Endodermal cell (in vitro differentiated cells): ENCODE measurements at places on chromosomes 7 and 10. TPM values are rescaled to one million over a fixed set of nuclear protein-coding genes. Genes with fewer than 3 reads are reported as not detected.

- H3K27ac ChIP-seq, result no peak overlapping the region
- peaks cover 5% of the 10 kb centered on the region for H3K4me1 ChIP-seq
- no peaks in the 10 kb centered on the region for H3K27me3 ChIP-seq
- H3K36me3 ChIP-seq, result no peaks in the 10 kb centered on the region
- DNase-seq, result no peak
Observed at GRCh38 chr7:140015471-140015970, 47.2 kb downstream of the PARP12 start.

- H3K4me1 ChIP-seq, result no peaks in the 10 kb centered on the region
- DNase-seq, result peak; percentile 90
- no peak within 1 kb of the TSS for H3K27ac ChIP-seq
- H3K36me3 ChIP-seq, result no peaks in the 10 kb centered on the region
Observed at GRCh38 chr7:31051598-31052486, at the start of gene ADCYAP1R1. ADCYAP1R1 (plus strand) TSS chr7:31052308; CDS start chr7:31063265, 10,957 bp downstream.

DNA sequence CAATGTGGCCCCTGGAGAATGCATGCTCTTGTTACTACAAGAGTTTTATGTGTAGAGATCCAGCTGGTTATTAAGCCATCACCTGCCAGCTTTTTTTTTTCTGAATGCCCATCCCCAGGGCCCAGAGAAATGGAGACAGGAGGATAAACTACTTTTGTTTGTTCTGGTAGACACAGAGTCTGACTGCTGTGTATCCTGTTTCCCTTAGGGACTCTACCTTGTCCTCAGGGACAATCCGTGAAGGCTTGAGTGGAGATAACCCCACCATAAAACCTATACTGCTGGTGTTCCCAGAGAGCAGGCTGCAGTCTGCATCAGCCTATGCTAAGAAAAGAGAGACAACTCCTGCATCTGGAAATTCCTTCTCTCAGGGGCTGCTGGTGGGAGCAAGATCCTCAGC lies at the start of gene OR2A5:
Gene OR2A5, plus strand, starts transcription at position 301 of the 400 bp plus-strand sequence. CDS start 1,454 bp downstream, outside the sequence.
- DNase-seq, result no peak
- no peak within 1 kb of the TSS for H3K27ac ChIP-seq
- no peak within 1 kb of the TSS for H3K4me3 ChIP-seq
- no peaks in the 10 kb centered on the region for H3K27me3 ChIP-seq
- H3K36me3 ChIP-seq, result no peaks in the 10 kb centered on the region

DNA sequence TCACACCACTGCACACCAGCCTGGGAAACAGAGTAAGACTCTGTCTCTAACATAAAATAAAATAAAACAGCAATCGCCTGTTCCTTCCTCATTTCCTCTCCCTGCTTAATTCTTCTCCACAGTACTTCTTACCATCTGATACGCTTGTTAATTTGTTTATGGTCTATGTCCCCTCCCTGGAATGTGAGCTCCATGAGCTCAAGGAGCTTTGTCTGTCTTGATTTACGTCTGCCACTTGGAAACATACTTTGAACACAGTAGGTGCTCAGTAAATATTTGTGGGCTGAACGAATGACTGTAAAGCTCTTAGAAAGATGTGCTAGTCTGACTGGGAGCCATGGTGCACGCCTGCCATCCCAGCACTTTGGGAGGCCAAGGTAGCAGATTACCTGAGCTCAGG lies 9.1 kb upstream of the STX1A start:
- H3K27ac ChIP-seq, result no peak overlapping the region
- H3K27me3 ChIP-seq, result no peaks in the 10 kb centered on the region
- no peaks in the 10 kb centered on the region for H3K4me1 ChIP-seq

- no peak for DNase-seq
- H3K27ac ChIP-seq, result no peak overlapping the region
- no peaks in the 10 kb centered on the region for H3K4me1 ChIP-seq
- no peaks in the 10 kb centered on the region for H3K27me3 ChIP-seq
Observed at GRCh38 chr7:42319631-42320030, 82.6 kb upstream of the GLI3 start.

DNA sequence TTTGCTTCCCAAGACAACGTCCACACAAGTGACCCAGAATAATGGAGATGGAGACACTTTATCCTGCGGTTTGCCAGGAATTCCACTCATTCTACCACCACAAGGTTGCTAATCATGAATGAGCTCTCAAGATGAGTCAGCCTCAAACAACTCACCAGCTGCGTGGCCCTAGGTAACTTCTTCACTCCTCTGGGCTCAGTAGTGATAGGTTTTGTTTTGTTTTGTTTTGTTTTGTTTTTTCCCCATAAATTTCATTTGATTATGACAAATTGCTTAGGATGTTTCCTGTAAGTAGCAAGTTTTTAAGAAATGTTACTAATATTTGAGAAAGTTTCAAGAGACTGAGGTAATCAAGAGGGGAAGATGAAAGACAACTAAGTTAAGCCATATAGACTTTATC lies 286.8 kb downstream of the PARD3 start:
- no peaks in the 10 kb centered on the region for H3K27me3 ChIP-seq
- peak overlapping the region; percentile 49 for H3K27ac ChIP-seq
- peaks cover 16% of the 10 kb centered on the region for H3K4me1 ChIP-seq

DNA sequence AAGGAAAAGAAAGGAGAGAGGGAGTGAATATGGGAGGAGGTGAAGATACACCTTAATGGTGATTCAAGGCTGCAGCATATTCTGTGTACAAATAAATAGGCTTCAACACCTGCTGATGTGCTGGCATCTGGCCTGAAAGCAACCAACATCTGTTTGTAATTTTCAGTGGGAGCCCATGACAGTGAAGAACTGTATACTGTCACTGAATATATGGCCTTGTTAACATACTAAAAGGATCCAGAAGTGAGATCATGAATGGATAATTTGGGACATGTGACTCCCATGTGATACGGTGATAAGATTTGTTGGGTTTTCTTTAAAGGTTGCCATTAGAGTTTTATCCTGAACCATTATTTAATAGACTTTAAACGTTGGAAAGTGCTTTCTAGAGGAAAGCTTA lies 459.3 kb downstream of the CNTNAP2 start:
- no peak overlapping the region for H3K4me3 ChIP-seq
- no peaks in the 10 kb centered on the region for H3K4me1 ChIP-seq
- no peaks in the 10 kb centered on the region for H3K36me3 ChIP-seq
- DNase-seq, result no peak

DNA sequence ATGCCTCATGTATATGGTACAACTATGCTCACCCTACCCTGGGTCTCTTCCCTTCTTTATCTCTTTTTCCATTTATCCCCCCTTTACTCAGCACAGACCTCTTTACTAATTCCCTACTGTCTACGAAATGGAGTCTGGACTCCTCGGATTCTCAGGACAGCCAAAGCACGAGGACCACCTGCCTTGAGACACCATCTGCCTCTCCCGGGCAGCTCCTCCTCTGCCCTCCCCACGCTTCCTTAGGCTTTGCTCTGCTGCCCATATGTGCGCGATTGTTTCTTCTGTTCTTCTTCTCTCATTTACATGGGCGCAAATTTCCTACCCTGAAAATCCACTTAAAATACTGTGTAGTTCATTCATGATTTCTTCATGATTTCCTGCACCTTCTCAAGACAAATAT lies 62.7 kb upstream of the STK17A start:
- H3K27me3 ChIP-seq, result no peaks in the 10 kb centered on the region
- no peak for DNase-seq
- H3K27ac ChIP-seq, result no peak overlapping the region
- H3K4me3 ChIP-seq, result no peak overlapping the region

- no peak overlapping the region for H3K27ac ChIP-seq
- H3K27me3 ChIP-seq, result no peaks in the 10 kb centered on the region
- no peak overlapping the region for H3K4me3 ChIP-seq
- H3K4me1 ChIP-seq, result no peaks in the 10 kb centered on the region
- DNase-seq, result peak; percentile 24
- no peaks in the 10 kb centered on the region for H3K36me3 ChIP-seq
Observed at GRCh38 chr7:142887282-142888015, 1.9 kb upstream of the TRPV6 start.

DNA sequence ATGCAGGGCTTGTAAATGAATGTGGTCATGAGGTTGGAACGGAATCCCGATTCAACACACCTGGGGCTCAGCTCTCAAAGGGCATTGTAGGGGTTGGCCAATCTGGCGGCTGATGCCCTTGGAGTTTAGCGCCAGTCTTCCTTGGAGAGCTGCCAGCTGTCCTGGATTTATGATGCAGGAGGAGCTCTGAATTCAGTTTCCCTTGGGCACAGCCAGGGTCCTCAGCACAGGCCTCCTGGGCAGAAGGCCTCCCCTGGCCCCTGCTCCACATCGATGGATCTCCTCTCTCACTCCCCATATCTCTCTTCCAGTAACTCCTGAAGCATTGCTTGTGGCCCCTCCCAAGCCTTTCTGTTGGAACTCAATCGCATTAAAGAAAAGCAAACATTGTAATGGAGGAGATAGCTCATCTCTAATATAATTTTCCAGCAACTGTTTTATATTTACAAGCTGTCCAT lies 985 bp upstream of the CYTH3 start:
- no peak overlapping the region for H3K4me3 ChIP-seq
- no peaks in the 10 kb centered on the region for H3K36me3 ChIP-seq
- no peaks in the 10 kb centered on the region for H3K4me1 ChIP-seq
- no peak overlapping the region for H3K27ac ChIP-seq

DNA sequence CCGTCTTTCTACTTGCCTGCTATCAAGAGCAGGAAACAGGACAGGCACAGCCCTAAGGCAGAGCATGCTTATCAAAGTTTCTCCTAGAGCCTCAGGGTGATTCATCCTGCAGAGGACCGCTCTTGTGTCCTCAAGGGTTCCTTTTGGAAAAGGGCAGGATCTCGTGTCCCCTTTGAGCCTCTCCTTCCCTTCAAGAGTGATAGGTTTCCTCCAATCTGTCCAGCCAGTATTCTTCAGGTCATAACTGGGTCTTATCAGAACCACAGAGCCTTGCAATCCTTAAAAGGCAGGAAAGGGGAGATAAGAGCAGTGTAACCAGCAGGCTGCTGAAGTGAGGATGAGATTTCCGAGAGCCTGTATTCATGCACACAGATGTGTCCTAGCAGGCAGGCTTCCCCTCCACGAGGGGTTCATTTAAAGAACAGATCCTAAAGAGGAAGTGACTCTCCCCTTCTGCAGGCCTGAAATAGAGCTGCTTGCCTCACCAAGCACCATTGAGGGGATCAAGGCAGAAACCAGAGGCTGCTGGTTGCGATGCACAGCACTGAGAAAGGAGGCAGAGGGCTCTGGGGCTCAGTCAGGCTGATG lies 90.5 kb upstream of the SVIL start:
- no peak overlapping the region for H3K4me3 ChIP-seq
- DNase-seq, result no peak
- peaks cover 6% of the 10 kb centered on the region for H3K36me3 ChIP-seq
- H3K27me3 ChIP-seq, result no peaks in the 10 kb centered on the region

GRCh38 chr10:74991435-74991834 lies 120.0 kb upstream of the SAMD8 start:
- H3K27ac ChIP-seq, result no peak overlapping the region
- no peaks in the 10 kb centered on the region for H3K27me3 ChIP-seq
- H3K4me1 ChIP-seq, result no peaks in the 10 kb centered on the region

DNA sequence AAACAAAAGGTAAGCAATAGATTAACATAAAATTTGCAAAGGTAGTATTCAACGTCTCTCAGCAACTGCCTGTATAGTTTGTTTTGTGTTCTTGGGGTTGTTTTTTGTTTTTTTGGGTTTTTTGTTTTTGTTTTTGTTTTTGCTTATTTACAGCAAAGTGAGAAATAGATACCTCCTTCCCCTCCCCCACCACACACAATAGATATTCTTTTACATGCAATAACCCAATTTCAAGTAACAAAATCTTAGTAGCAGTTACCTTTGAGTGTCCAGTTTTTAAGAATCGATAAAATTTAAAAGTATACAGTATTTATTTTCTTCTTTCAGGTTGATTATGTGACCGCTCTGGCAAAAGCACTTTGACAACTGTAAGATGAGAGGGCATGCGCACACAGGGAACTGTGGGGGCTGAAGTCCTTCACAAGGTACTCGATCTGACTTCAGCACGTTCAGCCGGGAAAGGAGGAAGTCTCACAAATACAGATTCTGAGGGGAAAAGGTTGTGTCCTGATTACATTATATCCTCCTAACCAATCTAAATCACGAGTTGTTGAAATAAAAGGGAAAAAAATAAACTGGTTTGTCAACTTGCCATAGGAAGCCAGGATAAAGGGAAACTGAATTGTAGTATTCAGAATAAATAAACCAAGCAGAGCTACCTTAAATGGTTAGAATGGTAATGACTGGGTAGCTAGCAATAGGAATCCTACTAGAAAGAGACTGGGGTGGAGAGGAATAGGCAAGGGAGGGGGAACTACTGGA lies 47.8 kb downstream of the CPEB3 start:
- no peaks in the 10 kb centered on the region for H3K36me3 ChIP-seq
- peak; percentile 84 for DNase-seq
- H3K4me1 ChIP-seq, result no peaks in the 10 kb centered on the region
- H3K4me3 ChIP-seq, result peak overlapping the region; percentile 80
- H3K27ac ChIP-seq, result no peak overlapping the region

- H3K27me3 ChIP-seq, result no peaks in the 10 kb centered on the region
- H3K4me1 ChIP-seq, result peaks cover 10% of the 10 kb centered on the region
- no peak overlapping the region for H3K4me3 ChIP-seq
- DNase-seq, result no peak
- peaks cover 82% of the 10 kb centered on the region for H3K36me3 ChIP-seq
- no peak overlapping the region for H3K27ac ChIP-seq
Observed at GRCh38 chr10:110512461-110513187, 14.9 kb downstream of the DUSP5 start.

- peaks cover 2% of the 10 kb centered on the region for H3K36me3 ChIP-seq
- DNase-seq, result no peak
- peaks cover 3% of the 10 kb centered on the region for H3K4me1 ChIP-seq
- no peak overlapping the region for H3K4me3 ChIP-seq
Observed at GRCh38 chr10:99656199-99657064, 2.9 kb upstream of the ENTPD7 start.

- no peaks in the 10 kb centered on the region for H3K36me3 ChIP-seq
- H3K4me3 ChIP-seq, result no peak overlapping the region
- no peaks in the 10 kb centered on the region for H3K27me3 ChIP-seq
- no peak overlapping the region for H3K27ac ChIP-seq
Observed at GRCh38 chr7:147756300-147756699, 834.3 kb upstream of the C7orf33 start.

GRCh38 chr10:95382596-95382995 lies 91.8 kb upstream of the PDLIM1 start:
- H3K36me3 ChIP-seq, result no peaks in the 10 kb centered on the region
- no peaks in the 10 kb centered on the region for H3K4me1 ChIP-seq
- no peak overlapping the region for H3K27ac ChIP-seq
- DNase-seq, result no peak
- no peaks in the 10 kb centered on the region for H3K27me3 ChIP-seq

GRCh38 chr7:155202106-155202871 lies 95.4 kb upstream of the INSIG1 start:
- no peak for DNase-seq
- no peak overlapping the region for H3K4me3 ChIP-seq
- H3K4me1 ChIP-seq, result no peaks in the 10 kb centered on the region
- no peaks in the 10 kb centered on the region for H3K27me3 ChIP-seq

Gene CCDC201
- not detected in 2 replicates for total RNA-seq

Gene CLRN3
- not detected in 2 replicates for total RNA-seq

Gene CYP26C1
- 0.35 and 0.43 TPM in 2 replicates for total RNA-seq

Gene ANKRD22
- total RNA-seq, result not detected in 3 replicates

Gene DNA2
- 36.5 and 37.3 TPM in 2 replicates for total RNA-seq

Gene JAZF1
- 29.3 and 33.6 TPM in 2 replicates for total RNA-seq

Gene DKK1
- 28.9 and 32.2 TPM in 2 replicates for total RNA-seq

Gene MSMB
- 2.9 and 4.0 TPM in 2 replicates for total RNA-seq
